Stimulated activated CD4-positive, alpha-beta T cell treated with anti-CD3 and anti-CD28 coated beads, Interleukin-1b, Interleukin-23, amount 100 ng/mL, for 4 hours (primary cell): ENCODE measurements at places on chromosomes 11 and 22.

DNA sequence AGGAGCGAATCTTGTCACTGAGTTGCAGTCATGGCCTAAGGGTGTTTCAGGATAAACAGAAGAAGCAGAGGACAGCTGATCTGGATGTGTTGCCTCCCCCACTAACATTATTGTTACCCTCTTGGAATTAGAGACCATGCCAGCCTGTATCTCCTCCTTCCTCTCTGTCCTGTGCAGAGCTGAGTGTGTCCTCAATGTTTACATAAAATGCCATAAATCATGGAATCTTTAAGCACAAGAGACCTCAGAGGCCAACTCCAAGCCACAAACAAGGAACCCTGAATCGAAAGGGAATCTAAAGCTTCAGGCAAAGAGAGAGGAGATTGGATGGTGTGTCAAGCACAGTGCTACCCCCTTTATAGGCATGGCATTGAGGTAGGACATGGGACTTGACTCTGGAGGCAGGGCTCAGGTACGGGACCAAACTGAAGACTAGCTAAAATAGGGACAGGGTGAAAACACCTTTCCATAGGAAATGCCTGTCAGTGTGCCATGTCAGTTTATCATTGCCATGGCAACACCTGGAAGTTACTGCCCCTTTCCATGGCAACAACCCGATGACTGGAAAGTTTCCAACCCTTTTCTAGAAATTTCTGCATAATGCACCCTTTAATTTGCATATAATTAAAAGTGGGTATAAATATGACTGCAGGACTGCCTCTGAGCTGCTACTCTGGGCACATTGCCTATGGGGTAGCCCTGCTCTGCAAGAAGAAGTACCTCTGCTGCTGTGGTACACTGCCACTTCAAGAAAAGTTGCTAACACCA lies 489.7 kb downstream of the MIAT start:
- no peak for DNase-seq

DNA sequence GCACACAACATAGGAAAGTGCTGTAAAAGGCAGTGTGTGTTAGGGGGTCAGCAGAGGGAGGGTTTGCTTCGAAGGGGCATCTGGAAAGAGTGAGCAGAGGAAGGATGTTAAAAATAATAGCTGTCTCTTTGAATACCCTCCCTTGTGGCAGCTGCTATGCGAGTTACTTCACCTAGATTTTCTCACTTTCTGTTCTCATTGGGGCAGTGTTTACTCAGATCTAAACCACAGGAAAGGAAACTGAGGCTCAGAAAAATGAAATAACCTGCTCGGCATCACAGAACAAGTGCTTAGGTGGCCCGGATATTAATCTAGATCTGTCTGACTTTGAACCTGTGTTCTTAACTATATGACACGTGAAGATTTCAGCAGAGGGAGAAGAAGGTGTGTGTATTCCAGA lies 125.3 kb downstream of the C11orf91 start:
- DNase-seq = no peak

DNA sequence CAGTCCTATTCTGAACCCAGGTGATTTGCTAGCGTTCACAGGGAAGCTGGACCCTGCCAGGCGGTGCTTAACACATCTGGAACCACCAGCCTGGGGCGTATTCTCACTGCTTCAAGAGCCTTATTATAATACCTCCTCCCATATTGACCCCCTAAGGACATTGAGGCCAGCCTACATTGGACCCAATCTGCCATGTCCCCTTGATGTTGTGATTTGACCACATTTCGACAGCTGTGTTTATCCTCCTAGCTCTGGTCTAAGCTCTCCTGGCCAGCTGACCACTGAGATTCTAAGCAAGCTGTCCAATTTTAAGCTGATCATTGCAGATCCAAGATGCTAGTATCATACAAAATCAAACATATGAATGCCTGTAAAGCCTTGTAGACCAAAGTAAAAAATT lies 148.1 kb upstream of the BLID start:
- DNase-seq = no peak

GRCh38 chr11:105033781-105034180 lies 1.2 kb downstream of the CASP1 start:
- DNase-seq = no peak

DNA sequence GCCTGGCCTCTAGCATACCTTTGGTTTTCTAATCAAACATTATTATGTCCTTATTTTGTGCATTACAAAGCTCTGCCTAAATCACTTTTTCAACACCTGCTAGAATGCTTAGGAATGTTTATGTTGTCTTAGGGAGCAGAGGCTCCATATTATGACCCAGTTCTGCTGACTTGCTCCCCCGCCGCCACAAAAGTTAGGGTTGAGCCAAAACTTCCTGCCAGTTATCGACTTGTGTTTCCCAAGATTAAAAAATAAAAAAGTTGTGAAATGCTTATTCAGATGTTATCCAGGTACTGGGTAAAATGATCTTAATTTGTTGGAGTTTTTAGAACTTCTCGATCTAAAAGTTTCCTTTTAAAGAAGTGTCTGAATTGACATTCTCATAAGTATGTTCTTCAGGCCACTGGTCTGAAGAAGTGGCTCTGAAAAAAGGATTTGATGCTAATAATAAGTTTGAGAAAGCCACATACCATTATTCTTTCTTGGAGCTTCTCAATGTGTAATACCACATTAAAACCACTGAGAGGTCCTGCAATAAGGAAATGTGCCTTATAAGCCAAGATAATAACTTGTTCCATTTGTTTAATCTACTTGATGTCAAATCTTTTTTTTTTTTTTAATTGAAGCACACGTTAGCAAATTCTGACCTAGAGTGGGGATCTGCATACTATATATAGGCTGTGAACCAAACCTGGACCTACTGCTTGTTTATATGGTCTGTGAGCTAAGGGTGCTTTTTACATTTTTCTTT lies 2.2 kb downstream of the RNF185 start:
- DNase-seq = no peak

DNA sequence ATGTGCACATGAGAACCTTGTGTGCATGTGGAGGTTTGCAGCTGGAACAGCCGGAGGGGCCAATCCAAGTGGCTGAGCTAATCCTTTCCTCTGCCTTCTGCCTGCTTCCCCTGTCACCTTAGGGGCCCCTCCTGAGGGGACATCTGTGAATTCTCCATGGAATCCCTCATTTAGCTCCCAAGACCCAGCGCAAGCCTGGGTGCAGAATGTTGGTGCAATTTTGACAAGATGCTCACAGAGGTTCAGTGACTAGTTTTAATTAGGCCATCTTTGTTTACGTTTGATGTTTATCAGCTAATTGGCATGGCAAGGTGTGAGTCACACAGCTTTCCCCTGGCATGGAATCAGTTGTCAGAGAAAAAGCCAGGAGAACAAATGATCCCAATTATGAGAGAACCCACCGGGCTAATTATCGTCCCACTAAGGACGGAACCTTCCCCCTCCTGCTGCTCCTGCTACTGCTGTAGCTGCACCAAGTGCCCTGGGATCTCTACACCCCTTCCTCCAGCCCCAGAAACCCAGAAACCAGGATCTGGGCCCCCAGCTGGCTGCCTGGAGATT lies 63.6 kb upstream of the PAX6 start:
- no peak for DNase-seq

GRCh38 chr11:28767574-28767973 lies 659.4 kb downstream of the METTL15 start:
- DNase-seq = no peak

GRCh38 chr11:36271794-36272407 lies 17.3 kb downstream of the COMMD9 start:
- DNase-seq = no peak

GRCh38 chr11:77409046-77409445 lies 64.8 kb downstream of the PAK1 start:
- no peak for DNase-seq

DNA sequence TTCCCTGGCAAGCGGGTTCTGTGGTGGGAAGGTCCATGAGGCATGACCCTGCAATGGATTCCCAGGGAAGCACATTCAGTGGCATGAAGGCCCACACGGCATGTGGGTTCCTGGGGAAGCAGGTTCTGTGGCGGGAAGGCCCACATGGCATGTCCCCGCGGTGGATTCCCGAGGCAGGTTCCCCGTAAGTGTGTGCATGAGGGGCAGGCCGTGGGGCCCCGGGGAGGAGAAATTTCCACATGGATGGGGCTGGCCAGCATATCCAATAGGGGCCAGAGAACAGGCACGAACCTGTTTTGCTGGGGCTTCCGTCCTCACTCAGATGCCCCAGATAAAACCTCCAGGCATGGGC lies 83.7 kb downstream of the PHF21B start:
- DNase-seq = no peak

GRCh38 chr22:50236731-50237409 lies 8.0 kb downstream of the TUBGCP6 start:
- DNase-seq = no peak

DNA sequence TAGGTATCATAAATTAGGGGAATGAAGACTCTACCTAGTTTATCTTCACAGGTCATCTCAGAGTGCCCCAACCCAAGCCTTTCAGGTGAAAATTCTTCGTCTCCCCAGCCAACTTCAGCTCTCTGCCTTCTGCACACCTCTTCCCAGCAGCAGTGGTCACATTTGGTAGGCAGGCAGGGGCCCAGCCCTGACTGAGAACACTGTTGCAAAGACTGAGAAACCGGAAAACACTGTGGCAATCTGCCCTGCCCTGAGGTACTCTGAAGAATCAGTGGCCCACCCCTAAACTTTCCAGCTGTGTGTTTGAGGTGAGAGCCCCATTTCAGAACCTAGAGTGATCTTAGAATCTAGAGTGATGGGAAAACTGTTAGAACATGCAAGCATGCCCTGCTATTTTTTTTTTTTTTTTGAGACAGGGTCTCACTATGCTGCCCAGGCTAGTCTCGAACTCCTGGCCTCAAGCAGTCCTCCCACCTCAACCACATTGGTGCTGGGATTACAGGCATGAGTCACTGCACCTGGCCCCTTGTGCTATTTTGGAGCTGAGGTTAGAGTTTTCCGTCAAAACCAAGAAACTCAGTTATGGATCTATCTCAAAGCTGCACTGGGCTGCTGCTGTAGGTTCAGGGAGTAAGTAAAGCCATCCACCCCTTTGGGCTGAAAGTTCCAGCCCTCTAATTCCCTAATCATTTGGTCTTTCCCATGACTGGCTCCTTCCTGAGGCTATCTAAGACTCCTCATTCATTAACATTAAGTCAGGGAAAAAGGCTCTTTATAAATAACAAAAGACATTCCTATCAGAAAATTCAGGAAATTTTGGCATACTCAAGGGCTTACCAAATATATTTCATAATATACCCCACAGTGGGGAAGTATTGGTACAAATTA lies 1.7 kb upstream of the LDHA start:
- DNase-seq = no peak

DNA sequence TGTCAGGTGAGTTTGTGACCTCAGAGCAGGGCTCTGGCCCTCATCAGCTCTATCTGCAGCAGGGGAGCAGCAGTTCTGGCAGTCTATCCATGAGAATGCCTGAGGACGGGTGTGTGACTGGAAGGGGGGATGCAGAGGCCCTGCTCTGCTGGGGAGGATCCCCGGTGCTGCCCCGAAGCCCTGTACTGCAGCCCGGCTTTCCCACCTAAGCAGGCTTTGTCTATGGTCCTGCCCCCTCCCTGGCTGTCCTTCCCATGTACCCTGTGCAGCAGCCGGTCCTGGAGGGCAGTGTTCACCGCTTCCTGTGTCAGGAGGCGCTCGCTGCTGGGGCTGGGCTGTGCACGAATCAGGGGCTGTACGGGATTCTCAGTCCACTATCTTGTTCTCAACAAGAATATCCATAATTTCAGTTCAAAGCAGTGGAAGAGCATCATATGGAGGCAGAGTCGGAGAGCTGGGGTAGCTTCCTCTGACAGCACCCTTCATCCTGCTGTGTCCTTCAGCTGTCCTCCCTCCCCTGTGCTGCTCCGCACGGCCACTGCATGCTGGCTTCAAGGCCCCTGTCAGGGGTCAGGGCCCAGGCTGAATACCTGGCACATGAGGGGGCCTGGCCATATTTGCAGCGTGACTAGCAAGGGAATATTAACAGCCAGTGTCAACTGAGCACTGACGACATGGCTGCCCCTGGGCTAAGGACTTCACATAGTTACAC lies 125.2 kb downstream of the CTTN start:
- no peak for DNase-seq

DNA sequence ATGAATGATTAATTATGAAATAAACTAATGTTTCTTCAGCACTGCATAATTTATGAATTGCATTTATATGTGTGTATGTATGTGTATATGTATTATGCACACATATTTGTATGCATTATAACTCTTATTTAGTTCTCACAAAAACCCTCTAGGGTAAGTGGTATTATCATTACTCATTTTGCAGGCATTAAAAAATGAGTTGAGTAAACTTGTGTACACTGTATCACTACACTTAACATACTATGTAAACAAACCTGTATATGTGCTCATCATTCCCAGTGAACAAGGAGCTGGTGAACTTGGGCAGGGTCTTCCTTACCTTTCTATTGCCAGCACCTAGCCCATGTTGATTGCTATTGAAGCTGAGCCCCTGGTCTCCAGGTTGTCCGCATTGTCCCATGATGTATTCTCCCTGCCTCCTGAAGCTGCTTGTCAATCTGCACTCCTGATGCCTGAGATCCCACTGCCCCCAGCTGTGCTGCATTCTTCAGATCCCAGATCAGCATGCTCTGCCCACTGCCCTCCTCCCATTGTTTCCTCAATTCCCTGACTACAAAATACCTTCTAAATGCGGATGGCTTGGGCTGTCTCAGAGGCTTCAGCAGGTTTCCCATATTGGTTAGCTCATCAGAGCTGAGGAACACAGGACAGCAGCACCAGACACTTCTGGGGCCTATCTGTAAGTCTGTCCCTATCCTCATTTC lies 267.9 kb upstream of the SESN3 start:
- no peak for DNase-seq

DNA sequence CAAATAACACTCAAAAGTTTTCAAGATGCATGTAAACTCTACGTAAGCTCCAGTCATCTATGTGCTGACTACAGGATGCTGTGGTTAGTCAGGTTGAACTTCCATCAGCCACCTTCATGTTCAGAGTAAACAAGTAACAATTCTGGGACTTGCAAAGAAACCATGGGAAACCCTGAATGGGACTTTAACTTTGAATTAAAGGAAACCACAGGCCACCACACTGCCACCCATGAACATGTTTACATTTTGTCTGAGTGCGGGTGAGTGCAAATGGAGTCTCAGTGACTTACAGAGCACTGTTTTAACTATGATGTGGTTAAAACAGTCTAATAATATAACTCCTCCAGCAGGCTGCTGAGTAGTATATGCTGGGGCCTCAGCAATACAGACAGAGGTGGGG lies 12.9 kb upstream of the SYTL2 start:
- peak; percentile 21 for DNase-seq

DNA sequence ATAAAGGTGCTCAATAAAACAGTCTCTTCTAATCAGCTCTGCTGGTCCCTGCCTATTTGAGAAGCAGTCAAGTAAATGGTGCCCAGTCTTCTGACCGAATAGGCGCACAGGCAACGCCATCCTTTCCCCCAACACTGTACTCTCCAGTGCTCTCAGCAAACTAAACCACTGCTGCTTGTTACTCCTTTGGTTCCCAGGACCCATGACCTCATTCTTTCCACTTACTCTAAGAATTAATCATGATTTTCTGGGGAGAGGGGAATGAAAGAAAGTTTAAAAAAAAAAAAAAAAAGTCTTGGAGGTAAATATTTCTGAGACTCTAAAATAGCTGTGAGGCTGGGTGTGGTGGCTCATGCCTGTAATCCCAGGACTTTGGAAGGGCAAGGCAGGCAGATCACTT lies 63.7 kb downstream of the SGSM3 start:
- DNase-seq = no peak

- no peak for DNase-seq
Observed at GRCh38 chr11:9755561-9756185, 91.8 kb downstream of the SWAP70 start.

GRCh38 chr11:1573077-1573902 lies 1.2 kb upstream of the DUSP8 start:
- DNase-seq = no peak
